ENCODE measurements at places on chromosomes 3 and 15.

DNA sequence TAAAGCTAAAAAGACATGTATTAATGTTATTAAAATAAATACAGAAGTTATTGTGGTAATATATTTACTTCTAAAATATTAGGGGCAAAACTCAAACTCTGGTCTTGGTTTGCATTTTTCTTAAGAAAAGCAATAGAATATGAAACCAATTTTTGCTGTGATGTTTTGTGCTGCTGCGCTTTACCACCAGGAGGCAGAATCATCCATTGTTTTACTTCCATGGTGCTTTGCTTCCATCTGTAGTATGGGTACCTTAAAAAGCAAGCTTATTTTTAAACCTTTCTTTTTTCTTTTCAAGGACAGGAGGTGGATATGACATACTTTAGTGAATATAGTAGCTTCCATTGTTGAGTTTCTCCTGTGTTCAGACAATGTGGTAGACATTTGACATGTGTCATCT lies 46.6 kb upstream of the MRPL3 start:
- no peak for DNase-seq

DNA sequence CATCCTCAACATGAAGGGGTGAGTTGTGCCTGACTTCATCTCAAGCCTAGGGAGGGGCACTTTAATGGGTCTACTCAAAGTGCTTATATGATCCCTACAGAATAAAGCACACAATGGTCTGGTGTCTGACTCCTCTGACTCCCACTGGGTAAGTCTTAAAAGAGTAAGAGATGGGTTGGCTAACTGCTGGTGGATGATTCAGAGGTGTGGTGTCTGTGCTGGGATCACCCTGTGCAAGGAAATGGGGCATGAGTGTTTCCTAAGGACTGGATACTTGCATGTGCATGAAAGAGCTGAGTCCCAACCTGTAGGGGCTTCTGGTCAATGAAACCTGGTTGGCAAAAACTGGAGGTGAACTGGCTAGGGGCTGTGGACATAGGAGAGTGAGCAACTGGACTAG lies 158.8 kb downstream of the IL20RB start:
- no peak for DNase-seq

DNA sequence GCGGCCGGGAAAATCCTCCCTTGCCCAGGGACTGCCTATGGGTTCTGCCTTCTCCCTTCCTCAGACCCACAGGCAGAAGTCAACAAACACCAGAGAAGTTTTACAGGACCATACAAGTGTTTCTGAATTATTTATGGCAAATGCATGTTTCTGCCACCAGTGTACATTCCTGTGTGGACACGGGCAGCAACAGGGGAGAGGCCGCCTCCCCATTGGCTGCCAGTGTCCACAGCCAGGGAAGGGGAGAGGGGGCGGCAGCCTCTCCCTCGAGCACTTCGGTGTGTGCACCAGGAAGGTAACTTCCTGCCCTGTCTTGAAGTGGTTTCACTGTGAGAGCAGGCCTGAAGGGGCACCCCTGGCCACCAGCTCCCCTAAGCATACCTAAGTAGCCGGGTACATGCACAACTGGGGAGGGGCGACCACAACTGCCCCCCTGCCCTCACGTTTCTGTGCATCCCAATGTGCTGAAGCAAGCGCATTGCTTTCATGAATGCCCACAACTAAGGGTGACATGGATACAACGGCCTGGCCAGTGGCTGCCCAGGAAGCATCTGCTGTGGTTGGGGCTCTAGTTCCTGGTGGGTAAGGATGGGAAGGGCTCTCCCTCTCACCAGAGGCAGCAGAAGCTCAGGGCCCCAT lies 14.8 kb upstream of the SHISA5 start:
- DNase-seq = no peak

- no peak for DNase-seq
These were observed 120.0 kb upstream of the GADL1 start for GRCh38 chr3:31014317-31015040.

DNA sequence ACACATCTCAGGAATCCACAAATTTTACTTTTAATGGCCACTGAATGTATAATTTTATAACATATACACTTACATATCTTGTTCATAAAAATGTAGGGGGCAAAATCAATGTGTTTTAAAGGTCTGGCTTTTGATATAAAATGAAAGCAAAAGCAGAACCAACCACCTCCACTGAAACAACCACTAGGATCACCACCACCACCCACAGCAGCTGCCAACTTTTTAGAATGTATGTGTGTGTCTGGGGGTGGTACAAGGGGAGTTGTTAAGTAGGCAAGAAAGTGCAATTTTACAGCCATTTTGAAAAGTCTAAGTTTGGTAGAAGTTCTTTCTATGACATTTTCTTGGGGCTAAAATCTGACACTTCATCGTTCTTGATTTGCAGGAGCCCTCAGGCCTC lies 44.0 kb downstream of the OTOL1 start:
- DNase-seq = no peak

DNA sequence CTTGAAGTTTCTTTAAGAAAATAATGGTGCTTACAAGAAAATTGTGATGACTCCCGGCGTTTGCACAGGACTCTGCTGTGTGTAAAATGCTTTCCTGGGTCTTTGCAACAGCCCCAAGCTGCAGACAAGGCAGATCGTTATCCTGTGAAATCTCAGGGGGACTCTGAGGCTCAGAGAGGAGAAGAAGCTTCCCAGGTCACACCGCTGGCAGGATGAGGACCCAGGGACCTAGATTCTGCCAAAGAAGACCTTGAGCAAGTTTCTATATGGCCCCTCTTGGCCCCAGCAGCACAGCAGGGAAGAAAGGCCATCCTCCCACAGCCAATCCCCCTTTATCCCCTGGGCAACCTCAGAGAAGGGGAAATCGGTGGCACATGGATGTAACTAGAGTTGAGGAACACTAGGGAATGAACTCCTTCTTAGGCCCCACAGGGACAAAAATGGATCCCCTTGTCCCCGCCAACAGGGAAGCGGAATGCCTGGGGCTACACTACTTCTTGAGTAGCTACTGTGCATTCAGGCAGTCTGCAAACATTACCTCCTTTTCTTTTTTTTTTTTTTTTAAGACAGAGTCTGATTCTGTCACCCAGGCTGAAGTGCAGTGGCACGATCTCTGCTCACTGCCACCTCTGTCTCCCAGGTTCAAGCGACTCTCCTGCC lies 72.8 kb downstream of the CPN2 start:
- no peak for DNase-seq

DNA sequence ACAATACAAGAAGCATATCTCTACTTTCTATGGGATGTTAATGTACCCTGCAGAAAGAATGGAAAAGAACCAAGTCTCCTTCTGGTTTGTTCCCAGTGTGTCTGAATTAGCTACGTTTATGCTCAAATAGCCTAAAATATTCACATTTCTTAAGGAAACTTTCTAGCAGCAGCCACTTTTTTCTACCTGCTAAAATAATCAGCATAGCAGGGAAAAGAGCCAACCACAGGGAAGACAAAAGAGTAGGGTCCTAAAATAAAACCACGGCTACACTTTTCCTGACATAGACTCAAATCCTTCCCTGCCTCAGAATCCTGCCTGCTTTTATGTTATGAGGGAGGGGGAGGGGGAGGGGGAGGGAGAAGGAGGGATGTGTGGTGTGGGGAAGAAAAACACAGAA lies 136.7 kb downstream of the GBE1 start:
- DNase-seq = no peak

DNA sequence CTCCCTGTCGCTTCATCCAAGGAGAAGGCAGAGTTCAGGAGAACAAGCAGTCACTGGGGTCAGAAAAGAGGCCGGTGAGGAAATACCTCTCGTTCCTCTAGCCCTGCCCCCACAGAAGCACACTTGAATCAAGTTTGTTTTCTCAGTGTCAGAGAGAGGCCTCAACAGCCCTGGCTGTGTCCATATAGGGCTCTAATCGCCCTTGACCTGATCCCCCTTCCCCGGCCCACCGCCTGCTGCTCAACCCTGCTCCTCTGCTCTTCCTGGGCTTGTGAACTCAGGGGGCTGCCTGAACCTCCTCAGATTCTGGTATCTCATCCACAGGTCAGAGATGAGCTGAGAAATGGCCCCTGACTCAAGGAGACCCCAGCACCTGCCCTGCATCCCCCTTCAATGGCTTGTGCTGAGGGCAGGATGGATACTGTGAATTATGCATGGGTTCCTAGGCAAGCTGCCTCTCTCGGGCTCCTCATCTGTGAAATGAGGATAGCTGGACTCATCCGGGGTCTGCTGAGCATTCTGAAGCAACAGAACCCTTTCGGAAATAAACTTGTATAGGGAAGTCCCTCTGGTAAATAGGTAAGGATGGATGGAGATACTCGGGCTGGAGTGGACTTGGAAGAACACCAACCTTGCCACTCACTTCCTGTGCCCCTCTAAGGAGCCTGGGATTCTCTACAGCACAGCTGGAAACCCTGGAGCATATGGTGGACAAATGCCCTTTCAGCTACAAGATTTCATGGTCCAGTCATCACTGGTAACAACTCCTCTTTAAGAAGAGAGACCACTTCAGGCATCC lies 147.5 kb downstream of the STT3B start:
- no peak for DNase-seq

DNA sequence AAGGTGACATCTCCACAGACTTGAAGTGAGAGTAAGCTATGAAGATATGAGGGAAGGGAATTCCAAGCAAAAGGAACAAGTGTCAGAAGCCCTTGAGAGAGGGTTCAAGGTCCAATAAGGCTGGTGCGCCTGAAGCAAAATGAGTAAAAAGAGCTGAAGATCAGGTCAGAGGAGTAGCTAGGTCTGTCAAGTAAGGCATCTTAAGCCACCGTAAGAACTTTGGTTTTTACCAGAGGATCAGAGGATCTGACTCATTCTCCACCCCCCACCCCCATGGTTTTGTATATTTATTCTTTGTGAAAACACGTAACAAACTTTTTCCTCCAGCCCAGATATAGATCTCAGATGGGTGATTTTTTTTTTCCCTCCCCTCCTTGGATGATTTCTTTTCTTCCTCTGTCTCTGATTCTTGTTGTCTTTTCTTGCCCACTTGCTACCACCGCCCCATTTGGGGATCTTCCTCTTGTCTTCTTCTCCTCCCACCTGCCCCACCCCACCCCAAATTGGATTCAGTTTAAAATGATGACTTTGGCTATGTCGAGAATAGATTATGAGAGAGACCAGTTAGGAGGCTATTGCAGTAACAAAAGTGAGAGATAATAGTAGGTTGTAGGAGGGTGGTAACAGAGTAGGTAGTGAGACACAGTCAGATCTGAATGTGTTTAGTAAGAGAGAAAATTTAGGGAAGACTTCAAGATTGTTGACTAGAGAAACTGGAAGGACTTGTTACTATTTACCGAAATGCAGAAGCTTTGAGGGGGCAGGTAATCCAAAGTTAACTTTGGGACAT lies 6.1 kb downstream of the TRMT10C start:
- DNase-seq = no peak

GRCh38 chr3:73966733-73967132 lies 342.0 kb upstream of the PDZRN3 start:
- DNase-seq = no peak

DNA sequence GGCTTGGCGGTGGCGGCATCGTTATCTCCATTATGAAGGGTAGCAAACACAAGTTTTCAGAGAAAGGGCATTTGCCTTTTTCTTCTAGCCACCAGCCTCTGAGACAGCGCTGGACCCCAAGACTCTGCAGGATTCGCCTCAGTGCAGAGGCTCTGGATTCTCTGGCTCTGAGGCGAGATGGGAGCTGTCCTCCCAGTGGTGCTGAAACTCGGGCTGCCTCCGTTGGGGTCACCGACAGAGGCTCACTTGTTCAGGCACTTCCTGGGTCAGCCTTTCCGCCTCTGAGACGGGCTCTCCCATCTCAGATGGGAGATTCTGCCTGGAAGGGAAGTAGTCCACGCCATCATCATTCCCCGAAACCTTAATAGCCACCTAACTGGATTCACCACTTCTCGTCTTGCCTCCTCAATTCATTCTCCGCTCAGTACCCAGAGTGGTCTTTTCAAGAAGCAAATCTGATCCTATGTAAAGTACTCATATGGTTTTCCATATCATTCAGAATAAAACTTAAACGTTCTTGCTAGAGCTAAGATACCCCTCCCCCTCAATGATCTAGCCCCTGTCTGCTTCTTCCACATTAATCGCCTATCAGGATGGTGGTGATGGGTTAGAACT lies 76.9 kb downstream of the RHCG start:
- DNase-seq = no peak

DNA sequence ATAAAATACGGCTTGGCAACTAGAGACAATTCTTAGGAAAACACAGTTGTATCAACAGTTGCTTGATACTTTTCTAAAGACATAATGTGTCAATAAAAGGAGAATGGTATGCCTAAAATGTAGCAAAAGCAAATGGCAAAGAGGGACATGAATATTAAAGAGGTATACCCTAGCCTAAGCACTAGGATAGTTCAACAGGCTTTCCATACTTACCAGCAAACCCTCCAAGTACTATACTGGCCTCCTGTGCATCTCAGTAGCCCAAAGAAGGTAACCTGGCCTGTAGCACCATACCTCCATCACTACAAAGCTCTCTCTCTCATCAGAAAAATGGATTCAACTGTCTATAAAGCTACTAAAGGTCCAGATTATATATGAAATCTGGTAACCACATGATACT lies 7.5 kb downstream of the SETD2 start:
- no peak for DNase-seq

- peak; percentile 34 for DNase-seq
These were observed 17.7 kb upstream of the PRR23E start for GRCh38 chr3:127175272-127175671.

GRCh38 chr15:101611580-101612299 lies 40.4 kb downstream of the TM2D3 start:
- DNase-seq = no peak

GRCh38 chr3:126257984-126258383 lies 77.6 kb upstream of the ALDH1L1 start:
- DNase-seq = no peak

DNA sequence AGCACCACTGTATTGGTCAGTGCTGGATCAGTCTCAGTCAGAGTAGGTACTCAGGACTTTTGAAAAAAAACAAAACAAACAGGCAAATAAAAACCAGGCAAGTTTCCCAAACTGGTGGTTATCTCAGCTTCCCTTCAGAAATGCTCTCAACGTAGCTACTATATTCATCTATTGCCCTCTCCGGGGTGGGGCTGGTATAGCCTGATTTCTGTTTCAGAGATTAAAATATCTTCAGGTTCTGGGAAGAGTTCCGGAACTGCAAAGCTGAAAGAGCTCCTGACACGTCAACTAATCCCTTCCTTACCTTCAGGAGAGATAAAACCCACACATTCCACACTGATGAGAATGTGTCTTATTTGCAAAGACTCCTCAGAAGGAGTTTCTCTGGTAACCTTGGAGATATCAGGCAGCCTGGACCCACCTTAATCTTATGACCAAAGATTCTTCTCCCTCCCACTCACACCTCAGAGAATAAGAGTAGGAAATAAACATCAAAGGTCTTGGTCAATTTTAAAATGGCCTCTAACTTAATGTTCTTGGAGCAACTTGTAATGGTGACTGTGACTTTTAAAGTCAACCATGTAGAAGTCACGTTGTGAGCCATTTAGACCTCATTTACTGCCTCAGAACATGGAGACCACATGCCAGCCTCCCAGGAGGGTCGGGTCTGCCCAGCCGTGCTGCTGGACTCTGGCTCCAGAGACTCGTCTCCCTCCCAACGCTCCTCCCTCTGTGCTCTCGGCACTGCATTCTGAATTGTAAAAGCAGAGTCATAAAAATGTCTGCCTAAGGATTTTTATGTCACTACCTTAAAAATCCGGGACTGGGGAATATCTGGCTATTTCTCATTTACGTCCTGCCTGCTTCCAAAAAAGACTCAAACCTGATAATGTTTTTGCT lies 53.8 kb downstream of the CDCP1 start:
- DNase-seq = no peak

- no peak for DNase-seq
These were observed 62.0 kb upstream of the ST3GAL6 start for GRCh38 chr3:98701071-98701675.

- no peak for DNase-seq
These were observed 8.1 kb downstream of the CISH start for GRCh38 chr3:50603261-50604109.

GRCh38 chr3:188402229-188402628 lies 248.3 kb downstream of the LPP start:
- no peak for DNase-seq

All from Ammon's horn (tissue), 1 donor.